ENCODE measurements at places on chromosomes 7 and 10.

- peaks cover 4% of the 10 kb centered on the region for H3K36me3 ChIP-seq
- no peak for DNase-seq
- no peak overlapping the region for H3K4me3 ChIP-seq
- peaks cover 31% of the 10 kb centered on the region for H3K4me1 ChIP-seq
- peak overlapping the region; percentile 10 for H3K27ac ChIP-seq
Observed at GRCh38 chr7:7934945-7935344, 33.7 kb upstream of the GLCCI1 start.

- H3K4me1 ChIP-seq = peaks cover 38% of the 10 kb centered on the region
- no peak overlapping the region for H3K4me3 ChIP-seq
- DNase-seq = peak; percentile 54
- no peaks in the 10 kb centered on the region for H3K27me3 ChIP-seq
- H3K36me3 ChIP-seq = no peaks in the 10 kb centered on the region
Observed at GRCh38 chr10:33126742-33127141, 168.7 kb upstream of the ITGB1 start.

- no peaks in the 10 kb centered on the region for H3K27me3 ChIP-seq
- H3K27ac ChIP-seq = no peak overlapping the region
- H3K4me3 ChIP-seq = no peak overlapping the region
- H3K36me3 ChIP-seq = no peaks in the 10 kb centered on the region
Observed at GRCh38 chr7:30090111-30090510, 44.7 kb upstream of the MTURN start.

GRCh38 chr10:35889971-35890675 is 248.0 kb upstream of the FZD8 start:
- H3K36me3 ChIP-seq = no peaks in the 10 kb centered on the region
- H3K27me3 ChIP-seq = no peaks in the 10 kb centered on the region
- H3K27ac ChIP-seq = no peak overlapping the region
- H3K4me1 ChIP-seq = no peaks in the 10 kb centered on the region

DNA sequence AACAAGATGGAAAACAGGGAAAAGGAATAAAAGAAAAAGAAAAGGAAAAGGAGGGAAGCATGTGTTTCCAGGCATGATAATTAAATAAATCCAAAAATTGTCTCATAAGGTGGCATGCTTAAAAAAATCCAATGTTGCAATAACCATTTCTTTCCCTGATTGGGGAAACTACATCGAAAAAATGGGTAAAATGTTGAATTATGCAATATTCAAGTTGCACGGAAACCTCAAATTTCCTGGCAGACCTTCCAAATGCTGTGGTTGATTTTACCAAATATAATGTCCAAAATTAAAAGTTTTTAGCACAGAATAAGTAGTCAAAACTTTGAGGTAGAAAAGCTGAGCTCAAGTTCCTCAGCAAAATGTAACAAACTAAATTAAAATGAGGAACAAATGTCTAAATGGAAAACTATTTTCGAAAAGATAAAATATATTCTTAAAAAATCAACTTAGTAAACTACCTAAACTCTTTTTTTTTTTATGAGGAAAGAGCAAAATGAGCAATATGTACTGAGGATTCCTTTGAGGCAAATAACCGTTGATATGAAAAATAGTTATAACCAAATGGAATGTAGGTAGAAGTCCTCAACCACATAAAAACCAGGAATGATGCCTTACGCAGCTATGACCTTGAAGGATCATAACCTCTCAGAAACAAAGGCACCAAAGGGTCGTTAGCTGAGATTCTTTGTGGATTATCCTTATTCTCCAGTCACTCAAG is 52.6 kb downstream of the MACC1 start:
- H3K4me3 ChIP-seq = no peak overlapping the region
- no peak overlapping the region for H3K27ac ChIP-seq
- no peaks in the 10 kb centered on the region for H3K4me1 ChIP-seq
- H3K27me3 ChIP-seq = no peaks in the 10 kb centered on the region
- no peak for DNase-seq

DNA sequence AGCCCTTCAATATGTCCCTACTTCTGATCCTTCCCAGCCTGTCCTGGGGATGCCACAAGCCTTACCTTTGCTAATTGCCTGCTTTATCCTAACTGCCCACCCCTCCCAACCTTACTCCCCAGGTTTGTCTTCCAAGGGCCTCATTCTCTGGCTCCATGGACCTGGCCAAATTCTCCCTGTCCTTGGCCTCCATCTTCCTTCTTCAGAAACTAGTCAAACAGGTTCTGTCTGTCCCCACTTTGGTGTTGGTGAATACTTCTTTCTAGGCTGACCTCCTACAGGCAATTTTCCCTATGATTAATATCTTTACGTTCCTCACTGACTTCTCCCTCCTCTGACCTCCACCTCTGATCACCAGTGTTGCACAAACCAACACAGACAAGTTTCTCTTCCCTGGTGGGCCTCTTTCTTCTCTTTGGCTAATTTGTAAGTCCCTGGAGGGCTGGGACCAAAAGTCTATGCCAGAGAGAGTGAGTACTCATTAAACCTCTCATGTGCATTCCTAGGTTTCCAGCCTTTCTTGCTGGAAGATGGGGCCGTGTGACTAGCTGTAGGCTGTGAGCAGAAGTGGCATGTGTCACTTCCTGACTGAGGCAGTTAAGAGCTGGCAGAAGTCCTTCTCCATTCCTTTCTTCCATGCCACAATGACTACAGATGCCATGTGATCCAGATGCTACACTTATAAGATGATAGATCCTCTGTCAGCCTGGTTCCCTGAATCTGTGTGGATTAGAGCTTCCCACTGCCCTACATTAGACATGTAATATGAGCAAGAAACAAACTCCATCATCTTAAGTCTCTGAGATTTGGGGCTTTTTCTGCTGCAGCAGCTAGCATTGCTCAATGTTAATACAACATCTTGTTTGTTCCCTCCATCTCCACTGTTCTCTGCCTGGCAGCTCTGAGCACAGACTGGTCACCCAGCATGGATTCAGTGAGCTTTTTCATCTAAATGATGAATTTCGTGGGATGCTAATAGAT is 382.7 kb downstream of the RPS24 start:
- peaks cover 2% of the 10 kb centered on the region for H3K27me3 ChIP-seq
- H3K4me1 ChIP-seq = no peaks in the 10 kb centered on the region
- no peak overlapping the region for H3K4me3 ChIP-seq
- H3K27ac ChIP-seq = no peak overlapping the region
- H3K36me3 ChIP-seq = no peaks in the 10 kb centered on the region
- no peak for DNase-seq

GRCh38 chr10:19347621-19348020 is 299.0 kb downstream of the MALRD1 start:
- no peak for DNase-seq
- no peaks in the 10 kb centered on the region for H3K4me1 ChIP-seq
- H3K27ac ChIP-seq = no peak overlapping the region
- H3K27me3 ChIP-seq = no peaks in the 10 kb centered on the region

DNA sequence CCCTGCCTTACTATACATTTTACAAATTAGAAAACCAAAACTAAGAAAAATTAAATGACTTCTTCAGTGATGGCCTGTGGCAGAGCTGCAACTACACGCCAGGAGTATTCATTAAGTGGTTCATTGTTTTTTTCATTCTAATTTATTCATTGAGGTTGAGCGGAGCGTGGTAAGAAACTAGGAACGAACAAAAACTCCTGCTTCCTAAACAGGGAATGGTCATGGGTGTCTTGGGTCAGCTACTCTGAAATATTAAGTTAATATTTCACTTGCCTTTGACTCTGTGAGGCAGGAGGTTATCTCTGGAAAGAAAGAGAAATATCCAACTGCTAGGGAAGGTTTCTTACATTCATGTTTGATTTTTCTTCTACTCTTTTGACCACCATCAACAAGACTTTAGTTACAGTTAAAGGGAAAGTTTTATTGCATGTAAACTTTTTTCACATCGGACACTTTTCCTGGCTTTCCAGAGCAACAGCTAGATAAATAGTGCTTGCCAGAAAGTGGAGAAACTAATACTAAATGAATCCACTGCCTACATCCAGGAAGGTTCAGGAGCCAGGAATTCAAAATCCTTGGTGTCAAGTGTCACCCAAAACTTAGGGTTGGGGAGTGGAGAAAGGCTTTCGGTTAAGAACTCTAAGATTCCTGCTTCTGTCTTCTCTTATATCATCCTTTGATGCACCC is 896 bp upstream of the GNG11 start:
- H3K27ac ChIP-seq = no peak overlapping the region
- peaks cover 8% of the 10 kb centered on the region for H3K4me1 ChIP-seq
- no peaks in the 10 kb centered on the region for H3K36me3 ChIP-seq
- no peak for DNase-seq

- H3K4me3 ChIP-seq = peak overlapping the region; percentile 6
- no peak overlapping the region for H3K27ac ChIP-seq
- DNase-seq = no peak
- peaks cover 8% of the 10 kb centered on the region for H3K27me3 ChIP-seq
- H3K36me3 ChIP-seq = no peaks in the 10 kb centered on the region
- peaks cover 6% of the 10 kb centered on the region for H3K4me1 ChIP-seq
Observed at GRCh38 chr7:11192506-11192905, 218.8 kb downstream of the PHF14 start.

GRCh38 chr7:109386959-109387358 is 817.3 kb downstream of the DNAJB9 start:
- no peak overlapping the region for H3K27ac ChIP-seq
- DNase-seq = no peak
- no peaks in the 10 kb centered on the region for H3K36me3 ChIP-seq
- no peaks in the 10 kb centered on the region for H3K27me3 ChIP-seq

- no peak for DNase-seq
- peaks cover 38% of the 10 kb centered on the region for H3K36me3 ChIP-seq
- H3K27me3 ChIP-seq = no peaks in the 10 kb centered on the region
- peaks cover 61% of the 10 kb centered on the region for H3K4me1 ChIP-seq
- peak overlapping the region; percentile 65 for H3K27ac ChIP-seq
Observed at GRCh38 chr10:32318476-32318896, 28.5 kb downstream of the EPC1 start.

- H3K36me3 ChIP-seq = no peaks in the 10 kb centered on the region
- H3K4me1 ChIP-seq = peaks cover 17% of the 10 kb centered on the region
- H3K27ac ChIP-seq = no peak overlapping the region
- no peaks in the 10 kb centered on the region for H3K27me3 ChIP-seq
Observed at GRCh38 chr7:30278849-30279652, 5.3 kb upstream of the ZNRF2 start.

- no peak for DNase-seq
- H3K36me3 ChIP-seq = peaks cover 17% of the 10 kb centered on the region
- no peaks in the 10 kb centered on the region for H3K27me3 ChIP-seq
- no peak overlapping the region for H3K4me3 ChIP-seq
- H3K27ac ChIP-seq = no peak overlapping the region
Observed at GRCh38 chr10:50373821-50374501, 122.6 kb upstream of the ASAH2 start.

GRCh38 chr10:109762555-109762954 is 160.8 kb downstream of the XPNPEP1 start:
- H3K27me3 ChIP-seq = peaks cover 2% of the 10 kb centered on the region
- H3K27ac ChIP-seq = no peak overlapping the region
- no peaks in the 10 kb centered on the region for H3K36me3 ChIP-seq
- DNase-seq = no peak

DNA sequence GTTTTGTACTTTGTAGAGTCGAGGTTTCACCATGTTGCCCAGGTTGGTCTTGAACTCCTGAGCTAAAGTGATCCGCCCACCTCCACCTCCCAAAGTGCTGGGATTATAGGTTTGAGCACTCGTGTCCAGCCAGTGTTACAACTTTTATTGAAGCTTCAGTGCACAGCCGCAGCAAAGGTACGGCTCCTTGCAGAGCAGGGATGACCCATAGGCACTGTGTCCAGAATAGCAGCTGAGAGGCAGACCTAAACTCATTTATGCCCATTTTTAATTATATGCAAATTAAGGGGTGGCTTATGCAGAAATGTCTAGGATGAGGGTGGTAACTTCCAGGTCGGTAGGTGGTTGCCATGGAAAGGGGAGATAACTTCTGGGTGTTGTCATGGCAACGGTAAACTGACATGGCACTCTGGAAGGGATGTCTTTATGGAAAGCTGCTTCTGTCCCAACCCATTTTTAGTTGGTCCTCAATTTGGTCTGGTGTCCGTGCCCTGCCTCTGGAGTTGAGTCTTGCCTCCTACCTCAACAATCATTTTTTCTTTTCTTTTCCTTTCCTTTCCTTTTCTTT is 22.7 kb downstream of the NYAP1 start:
- H3K4me1 ChIP-seq = no peaks in the 10 kb centered on the region
- H3K4me3 ChIP-seq = no peak overlapping the region
- H3K27ac ChIP-seq = no peak overlapping the region
- DNase-seq = no peak

- no peaks in the 10 kb centered on the region for H3K4me1 ChIP-seq
- H3K27ac ChIP-seq = no peak overlapping the region
- H3K27me3 ChIP-seq = no peaks in the 10 kb centered on the region
- DNase-seq = no peak
Observed at GRCh38 chr7:1268866-1269265, 36.2 kb downstream of the UNCX start.

DNA sequence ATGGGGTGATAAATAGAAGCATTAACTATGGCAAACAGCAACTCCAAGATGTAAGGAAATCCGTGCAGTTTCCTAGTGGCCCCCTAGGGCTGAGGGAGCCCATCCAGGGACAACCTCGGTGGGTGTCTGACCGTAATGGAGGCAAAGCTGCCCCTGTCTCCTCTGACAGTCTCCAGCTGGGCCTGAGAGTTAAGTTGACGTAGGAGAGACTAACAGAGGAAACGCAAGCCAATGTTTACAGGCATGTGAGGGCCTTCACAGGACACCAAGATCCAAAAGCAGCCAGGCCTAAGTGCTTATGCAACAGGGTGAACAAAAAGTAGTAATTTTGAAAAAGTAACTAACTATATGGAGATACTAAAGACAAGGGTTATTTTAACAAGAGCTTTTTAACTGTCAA is 330.0 kb upstream of the C7orf33 start:
- no peaks in the 10 kb centered on the region for H3K36me3 ChIP-seq
- H3K27ac ChIP-seq = no peak overlapping the region
- no peak overlapping the region for H3K4me3 ChIP-seq
- DNase-seq = no peak
- peaks cover 5% of the 10 kb centered on the region for H3K4me1 ChIP-seq

DNA sequence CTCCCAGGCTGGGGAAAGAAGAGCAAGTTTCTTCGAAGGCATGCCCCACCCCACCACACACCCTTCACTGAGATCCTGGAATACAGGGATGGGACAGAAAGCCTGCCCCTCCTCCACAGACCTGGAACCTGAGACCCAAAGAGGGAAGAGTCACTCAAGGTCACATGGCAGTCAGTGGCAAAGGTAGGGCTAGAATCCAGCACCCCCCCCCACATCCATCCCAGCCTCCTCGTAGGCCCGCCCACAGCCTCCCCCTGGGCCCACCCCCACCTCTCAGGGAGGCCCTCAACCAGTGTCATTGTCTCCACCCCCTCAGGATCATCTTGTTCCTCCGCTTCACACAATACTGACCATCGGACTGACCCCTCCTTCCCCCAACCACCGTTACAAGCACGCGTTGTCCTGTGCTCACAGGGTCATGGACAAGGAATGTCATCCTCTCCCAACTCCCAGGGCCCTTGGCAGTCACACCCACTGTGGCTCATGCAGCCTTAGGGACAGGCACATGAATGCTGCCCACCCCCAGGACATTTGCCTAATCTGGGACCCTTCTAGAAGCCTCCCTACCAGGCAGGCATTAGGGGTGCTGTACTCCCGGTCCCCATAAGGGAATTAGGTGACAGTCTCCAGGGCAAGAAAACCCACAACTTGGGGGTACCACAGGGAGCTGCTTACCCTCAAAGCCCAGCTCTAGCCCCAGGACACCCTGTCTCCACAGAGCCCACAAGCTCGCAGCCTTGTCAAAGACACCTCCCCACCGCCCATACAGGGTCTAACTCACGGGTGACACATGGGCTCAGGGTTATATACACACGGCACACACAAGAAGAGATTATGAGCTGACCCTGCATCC is 1.4 kb downstream of the KCNH2 start:
- H3K27me3 ChIP-seq = peaks cover 53% of the 10 kb centered on the region
- H3K4me1 ChIP-seq = peaks cover 21% of the 10 kb centered on the region
- no peak for DNase-seq
- H3K4me3 ChIP-seq = no peak overlapping the region
- no peak overlapping the region for H3K27ac ChIP-seq
